ENCODE measurements at places on chromosomes 4 and X.
A peak's percentile ranks its signal among the peaks of the same experiment; 100 is the strongest.

- DNase-seq = no peak
These were observed 217.3 kb upstream of the GK2 start for GRCh38 chr4:79625361-79625760.

- peak; percentile 42 for DNase-seq
These were observed 143.5 kb upstream of the GALNT7 start for GRCh38 chr4:173025131-173025530.

GRCh38 chr4:6198278-6198677, 2.1 kb downstream of the JAKMIP1 start:
- no peak for DNase-seq

DNA sequence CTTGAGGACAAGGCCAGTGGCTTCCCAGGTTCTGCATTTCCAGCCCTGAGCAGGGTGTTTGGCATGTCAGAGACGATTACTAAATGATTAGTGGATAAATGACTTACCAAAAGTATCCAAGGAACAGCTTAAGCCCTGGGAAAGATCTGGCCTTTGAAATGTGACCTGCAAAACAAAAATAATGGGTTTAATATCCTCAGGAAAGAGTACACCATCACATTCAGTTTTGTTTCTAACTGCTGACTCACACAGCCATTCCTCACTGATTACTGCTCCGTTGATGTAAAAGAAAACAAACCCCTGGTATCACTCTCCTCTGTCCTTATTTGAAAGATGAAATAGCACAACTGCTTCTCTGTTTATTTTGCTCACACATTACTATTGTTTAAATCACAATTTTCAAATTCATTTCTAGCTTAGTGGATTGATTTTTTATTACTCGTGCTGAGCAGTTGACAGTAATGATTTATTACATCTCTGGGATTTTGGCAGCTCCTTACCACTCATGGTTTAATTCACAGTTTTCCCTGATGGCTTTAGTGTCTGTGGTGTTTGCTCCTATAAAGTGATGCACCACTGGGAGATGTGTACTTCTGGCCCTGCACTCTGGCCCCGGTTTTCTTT, 117.0 kb downstream of the CBLL2 start:
- DNase-seq = no peak

- DNase-seq = no peak
These were observed 2.9 kb upstream of the FAT1 start for GRCh38 chr4:186726426-186727168.

DNA sequence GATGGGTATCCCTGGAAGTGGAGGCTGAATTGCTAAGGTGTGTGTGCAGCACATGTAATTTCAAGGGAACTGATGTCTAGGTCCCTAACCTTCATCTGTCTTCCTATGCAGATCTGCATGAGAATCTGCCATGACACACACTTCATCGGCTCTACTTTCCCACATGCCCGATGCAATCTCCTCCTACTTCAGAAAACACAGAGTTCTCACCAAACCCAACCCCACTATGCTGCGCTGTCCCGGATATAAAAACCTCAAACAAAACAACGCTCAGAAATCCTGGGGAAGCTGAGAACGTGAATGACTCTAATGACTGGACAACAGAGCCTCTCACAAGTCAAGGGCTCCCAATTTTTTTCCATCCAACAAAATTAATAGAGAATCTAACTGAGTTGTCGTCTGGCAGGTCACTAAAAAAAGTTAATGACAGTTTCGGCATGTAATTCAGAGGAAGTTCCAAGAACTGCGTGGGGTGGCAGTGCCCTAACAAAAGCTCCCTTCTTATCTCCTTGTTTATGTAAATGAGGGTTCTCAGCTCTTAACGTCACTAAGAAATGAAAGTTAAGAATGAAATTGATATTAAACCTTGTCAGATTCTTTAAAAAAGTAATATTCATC, 39.0 kb downstream of the STX18 start:
- DNase-seq = no peak

DNA sequence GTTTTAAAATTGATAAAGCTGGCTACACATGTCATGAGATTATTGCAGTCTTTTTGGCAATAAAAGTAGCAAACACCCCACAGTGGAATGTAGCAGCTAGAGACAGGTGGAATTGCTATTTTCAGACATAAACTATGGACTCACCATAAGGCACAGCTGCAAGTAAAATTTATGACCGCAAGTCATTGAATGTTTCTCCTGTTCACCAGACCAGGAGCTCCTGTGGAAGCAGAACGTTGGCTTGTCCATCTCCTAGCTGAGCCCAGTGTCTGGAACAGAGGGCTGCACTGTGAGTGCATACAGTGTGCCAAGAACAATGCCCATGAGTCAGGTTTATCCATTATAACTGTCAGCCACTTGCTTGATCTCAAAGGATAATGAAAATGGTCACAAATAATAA, 538.2 kb downstream of the INPP4B start:
- DNase-seq = no peak

DNA sequence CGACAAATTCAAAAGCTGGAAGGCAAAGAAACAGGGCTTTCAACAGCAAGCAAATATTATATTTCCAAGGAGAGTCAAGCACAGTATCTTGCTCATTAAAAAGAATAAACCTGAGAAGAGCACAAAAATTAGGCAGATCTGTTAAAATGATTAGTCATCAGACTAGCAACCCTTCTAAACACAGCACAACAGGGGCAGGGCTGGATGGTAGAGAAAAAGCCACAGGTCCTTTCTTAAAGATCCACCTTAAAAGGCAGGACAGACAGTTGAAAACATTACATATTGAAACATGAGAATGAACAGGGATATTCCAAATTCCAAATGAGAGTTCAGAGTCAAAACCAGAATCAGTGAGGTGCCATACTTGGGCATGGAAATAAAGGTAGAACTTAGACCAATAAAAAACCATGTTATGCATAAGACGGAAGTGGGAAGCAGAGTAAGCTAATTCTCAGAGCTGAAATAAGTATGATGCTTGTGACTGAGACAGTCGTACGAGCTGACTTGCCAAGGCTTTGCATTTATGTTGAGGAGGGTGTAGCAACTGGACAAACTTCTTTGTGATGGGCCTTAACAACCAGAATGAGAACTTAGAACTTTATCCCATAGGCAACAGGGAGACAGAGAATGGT, 126.9 kb upstream of the FAM9B start:
- no peak for DNase-seq

GRCh38 chr4:1590244-1590643, 93.9 kb downstream of the FAM53A start:
- no peak for DNase-seq

DNA sequence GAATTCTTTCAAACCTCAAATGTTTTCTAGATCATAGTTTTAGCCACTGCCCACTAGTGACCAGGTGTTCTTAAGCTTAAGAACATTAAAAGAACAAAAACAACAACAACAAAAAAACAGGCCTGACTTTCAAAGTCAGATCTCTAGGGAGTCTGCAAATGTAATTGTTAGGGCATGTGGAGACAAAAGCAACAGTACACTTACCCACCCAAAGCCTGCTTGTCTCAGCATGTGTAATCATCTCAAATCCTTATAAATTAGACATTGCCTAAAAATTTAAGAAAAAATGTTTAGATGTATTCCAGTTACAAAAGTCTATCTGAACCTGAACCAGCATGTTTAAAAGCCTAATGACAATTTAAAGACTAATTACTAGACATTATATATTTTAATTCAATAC, 79.9 kb downstream of the SLC7A11 start:
- no peak for DNase-seq

- no peak for DNase-seq
These were observed 550.3 kb upstream of the CPEB2 start for GRCh38 chr4:14452001-14452400.

GRCh38 chr4:129278868-129279267, 182.9 kb downstream of the C4orf33 start:
- DNase-seq = no peak

DNA sequence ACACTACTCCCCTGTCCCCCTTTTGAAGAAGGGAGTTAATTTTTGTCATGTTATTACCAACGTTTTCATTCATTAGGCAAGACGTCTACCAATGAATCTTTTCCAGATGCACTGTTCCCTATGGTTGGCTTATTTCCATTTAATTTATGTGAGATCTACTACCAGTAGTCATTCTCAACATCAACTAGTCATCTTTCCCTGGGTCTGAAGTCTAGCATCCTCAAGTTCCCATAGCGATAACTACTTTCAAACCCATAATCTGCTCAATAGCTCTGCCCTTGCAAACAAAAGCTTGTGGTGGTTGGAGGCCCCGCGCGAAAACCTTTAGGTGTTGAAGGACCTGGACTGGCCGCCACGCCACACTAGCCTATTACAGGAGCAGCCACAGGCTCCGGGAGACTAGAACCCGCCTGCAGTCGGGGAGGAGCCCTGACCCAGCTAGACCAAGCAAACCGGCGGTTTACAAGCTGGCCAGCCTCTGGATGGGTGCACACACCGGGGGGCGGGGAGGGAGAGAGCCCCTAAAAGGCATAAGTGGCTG, 746 bp downstream of the PPAT start:
- peak; percentile 63 for DNase-seq

GRCh38 chr4:726235-726787, 20.7 kb downstream of the PCGF3 start:
- no peak for DNase-seq

GRCh38 chr4:55871299-55871800, 17.9 kb downstream of the EXOC1 start:
- no peak for DNase-seq

GRCh38 chrX:76850851-76851250, 423.3 kb downstream of the MAGEE1 start:
- DNase-seq = peak; percentile 4

- DNase-seq = no peak
These were observed 30.3 kb downstream of the CCNI start for GRCh38 chr4:77045490-77045889.

DNA sequence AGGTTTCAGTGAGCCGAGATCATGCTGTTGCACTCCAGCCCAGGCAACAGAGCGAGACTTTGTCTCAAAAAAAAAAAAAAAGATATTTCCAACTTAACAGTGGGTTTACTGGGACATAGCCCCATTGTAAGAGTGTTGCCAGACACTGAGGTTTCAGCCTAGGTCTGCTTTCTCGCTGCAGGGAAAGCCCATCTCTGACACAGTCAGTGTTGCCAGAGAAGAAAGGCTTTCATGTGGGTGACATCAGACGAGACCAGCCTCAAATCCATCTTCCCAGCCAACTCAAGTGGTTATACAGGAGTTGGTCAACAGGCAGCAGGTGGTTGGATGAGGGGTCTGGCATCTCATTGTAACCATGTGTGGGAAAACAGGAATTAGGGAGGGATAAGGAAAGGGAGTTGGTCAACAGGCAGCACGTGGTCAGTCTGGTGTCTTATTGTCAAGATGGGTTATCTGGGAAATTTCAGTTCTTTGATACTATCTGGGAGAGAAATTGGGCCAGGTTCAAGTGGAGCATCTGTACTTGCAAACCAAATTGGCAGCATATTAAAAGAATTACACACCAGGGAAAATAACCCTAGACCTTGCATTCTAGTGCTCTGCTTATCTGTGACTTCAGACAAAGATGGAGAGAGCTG, 41.1 kb downstream of the NELFA start:
- no peak for DNase-seq

GRCh38 chrX:105552395-105552794, 269.9 kb upstream of the NRK start:
- no peak for DNase-seq

DNA sequence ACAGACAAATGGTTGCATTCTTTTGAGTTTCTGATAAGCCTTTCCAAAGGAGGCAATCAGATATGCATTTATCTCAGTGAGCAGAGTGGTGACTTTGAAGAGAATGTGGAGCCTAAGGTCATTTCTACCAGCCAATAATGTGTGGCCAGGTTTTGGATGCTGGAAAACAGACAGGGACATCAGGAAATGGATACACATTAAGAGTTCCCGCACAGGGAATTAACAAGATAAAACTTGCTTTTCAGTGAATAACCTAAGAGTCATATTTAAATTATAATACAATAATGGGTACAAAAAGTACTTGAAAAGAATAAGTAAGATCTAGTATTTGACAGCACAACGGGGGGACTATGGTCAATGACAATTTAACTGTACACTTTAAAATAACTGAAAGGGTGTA, 492.3 kb upstream of the FAM241A start:
- DNase-seq = no peak

- DNase-seq = peak; percentile 34
These were observed 802.0 kb downstream of the RPA4 start for GRCh38 chrX:97685753-97686152.

GRCh38 chr4:2958446-2958845, 4.8 kb downstream of the NOP14 start:
- no peak for DNase-seq

DNA sequence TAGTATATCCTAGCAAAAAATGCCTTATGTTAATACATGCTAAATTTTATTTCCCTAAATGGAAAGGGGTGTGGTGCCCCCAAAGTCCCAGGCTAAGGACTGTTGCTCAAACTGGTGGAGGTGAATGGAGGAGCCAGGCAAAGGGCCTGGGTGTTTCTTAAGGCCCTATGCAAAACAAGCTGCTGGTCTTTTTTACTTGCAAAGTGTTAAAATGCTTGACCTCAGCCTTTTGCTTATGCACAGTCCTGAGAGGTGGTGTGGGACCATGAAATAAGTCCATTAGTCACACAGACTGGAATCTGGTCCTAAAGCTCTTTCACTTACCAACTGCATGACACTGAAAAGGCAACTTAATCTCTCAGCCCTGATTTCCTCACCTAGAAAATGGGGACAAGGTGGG, 223.5 kb upstream of the MBNL3 start:
- no peak for DNase-seq

GRCh38 chr4:149765630-149766029, 50.0 kb downstream of the IQCM start:
- DNase-seq = no peak

Data from RPMI8226 (cell line).